Astrocyte of the spinal cord (primary cell): ENCODE measurements at places on chromosomes 13 and 19.

DNA sequence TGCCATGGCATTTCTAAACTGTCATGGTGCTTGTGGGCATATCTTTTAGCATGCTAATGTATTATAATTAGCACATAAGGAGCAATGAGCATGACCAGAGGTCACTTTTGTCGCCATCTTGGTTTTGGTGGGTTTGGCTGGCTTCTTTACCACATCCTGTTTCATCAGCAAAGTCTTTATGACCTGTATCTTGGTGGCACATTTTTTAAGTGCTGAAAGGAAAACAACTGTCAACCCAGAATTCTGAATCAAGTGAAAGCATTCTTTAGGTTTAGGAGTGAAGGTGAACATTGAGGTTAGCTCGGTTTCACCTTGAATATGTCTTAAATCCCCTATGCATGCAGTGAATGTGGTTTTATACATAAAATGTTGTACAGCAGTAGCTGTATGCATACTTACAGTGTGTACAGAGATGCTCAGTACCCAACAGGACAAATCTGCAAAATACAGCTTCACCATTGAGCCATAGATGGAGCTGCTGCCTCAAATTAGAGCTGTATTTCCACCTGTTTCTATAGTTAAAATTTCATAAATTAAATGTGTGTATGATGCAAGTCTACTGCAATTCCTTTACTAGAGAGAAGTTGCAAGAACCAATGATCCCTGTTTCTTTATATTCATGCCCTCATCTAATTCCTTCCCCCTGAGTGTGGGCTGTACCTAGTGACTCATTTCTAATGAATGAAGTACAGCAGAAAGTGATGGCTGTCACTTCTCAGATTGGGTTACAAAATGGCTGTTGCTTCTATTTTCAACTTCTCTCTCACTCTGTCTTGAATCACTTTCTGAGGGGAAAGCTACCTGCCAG, 25.2 kb upstream of the IGSF23 start:
- DNase-seq, result peak; percentile 93

- DNase-seq, result peak; percentile 39
Observed at GRCh38 chr13:89490661-89491060, 1819.5 kb downstream of the SLITRK5 start.

- no peak for DNase-seq
Observed at GRCh38 chr19:35119091-35119490, 3.5 kb downstream of the FXYD3 start.

GRCh38 chr13:34951528-34951927, 9.5 kb downstream of the NBEA start:
- no peak for DNase-seq

- DNase-seq, result no peak
Observed at GRCh38 chr19:30136611-30137195, 194.7 kb downstream of the URI1 start.
